ENCODE measurements at places on chromosomes 7 and 10.

DNA sequence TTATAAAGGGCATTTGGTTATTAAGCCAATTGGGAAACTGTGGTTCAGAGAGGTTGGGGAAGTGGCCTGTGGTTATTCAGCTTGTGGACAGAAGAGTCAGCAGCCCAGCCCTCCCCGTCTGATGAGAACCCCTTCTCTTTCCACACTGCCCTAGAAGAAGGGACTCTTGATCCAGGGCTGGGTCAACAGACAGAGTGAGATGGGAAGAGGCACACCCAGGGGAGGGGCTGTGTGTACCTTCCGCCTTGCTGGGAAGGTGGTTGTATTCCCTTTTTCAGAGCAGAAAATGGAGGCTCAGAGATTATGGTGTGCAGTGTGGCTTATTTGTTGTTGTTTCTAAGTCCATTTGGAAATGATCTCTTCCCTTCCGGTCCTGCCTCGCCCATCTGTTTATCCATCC lies 103.4 kb downstream of the GRK5 start:
- no peak for DNase-seq

DNA sequence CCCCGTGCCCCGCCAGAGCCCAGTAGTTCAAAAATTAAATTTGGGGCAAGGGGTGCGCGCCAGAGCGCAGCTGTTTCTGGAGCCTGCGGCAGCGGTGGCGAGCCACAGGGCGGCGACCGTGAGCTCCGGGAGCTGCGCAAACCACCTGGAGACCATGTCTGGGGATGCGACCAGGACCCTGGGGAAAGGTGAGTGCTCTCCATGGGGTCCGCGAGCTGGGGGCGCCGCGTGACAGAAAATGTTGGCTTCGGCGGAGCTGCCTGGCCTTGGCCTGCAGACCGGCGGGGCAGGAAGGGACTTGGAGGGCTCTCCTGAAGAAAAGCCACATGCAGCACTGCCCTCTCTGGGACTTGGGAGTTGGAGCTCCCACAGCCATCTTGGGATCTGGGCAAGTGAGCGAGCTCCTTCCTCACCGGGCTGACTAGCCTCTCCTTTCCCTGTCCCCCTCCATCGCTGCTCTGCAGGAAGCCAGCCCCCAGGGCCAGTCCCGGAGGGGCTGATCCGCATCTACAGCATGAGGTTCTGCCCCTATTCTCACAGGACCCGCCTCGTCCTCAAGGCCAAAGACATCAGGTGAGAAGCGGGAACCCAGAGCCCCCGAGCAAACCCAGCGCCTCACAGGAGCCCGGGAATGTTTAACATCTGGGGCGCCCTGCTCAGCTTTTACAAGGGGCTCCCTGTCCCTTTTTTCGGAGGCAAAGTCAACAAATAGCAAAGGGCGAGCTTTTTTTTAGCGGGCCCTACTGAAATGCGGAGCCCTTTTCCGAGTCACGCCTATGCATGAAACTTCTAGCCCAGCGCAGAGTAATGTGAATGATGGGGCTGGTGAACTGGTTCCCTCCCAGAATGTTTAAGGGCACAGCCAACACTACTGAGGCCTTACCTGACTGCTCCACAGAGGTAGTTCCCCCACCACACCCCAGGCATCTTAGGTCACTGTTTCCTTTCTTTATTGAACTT lies 6.1 kb downstream of the GSTO2 start:
- DNase-seq = no peak

DNA sequence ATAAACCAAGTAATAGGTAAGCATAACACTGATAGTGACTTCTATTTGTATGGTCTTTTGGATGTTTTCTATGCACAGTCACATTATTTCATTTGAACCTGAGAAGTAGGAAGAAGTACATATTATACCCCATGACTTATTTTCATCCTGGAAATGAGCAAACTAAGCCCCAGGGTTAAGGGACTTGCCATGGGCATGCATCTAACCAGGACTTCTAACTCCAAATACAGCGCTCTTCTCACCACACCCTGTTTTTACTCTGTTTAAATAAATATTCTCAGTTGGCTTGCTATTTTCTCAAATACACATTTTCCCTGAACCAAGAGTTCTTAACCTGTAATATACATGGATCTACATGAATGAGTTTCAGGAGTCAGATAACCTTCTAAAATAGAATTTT lies 16.3 kb downstream of the GNG11 start:
- DNase-seq = no peak

GRCh38 chr7:5605775-5606634 lies 175.5 kb downstream of the RNF216 start:
- DNase-seq = no peak

DNA sequence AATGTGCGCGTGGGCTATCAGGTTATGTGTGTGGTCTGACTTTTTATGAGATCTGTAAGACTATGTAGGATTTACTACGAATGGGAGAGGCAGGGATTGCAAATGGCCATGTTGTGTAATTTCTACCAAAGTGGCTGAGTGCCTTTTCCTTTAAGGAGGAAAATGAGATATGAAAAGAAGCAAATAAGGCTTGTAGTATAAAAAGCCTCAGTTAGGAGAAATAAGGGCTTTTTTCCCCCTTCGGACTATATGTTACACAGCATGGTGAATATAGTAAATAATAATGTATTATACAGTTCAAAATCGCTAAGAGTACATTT lies 447 bp upstream of the GPAM start:
- peak; percentile 50 for DNase-seq

DNA sequence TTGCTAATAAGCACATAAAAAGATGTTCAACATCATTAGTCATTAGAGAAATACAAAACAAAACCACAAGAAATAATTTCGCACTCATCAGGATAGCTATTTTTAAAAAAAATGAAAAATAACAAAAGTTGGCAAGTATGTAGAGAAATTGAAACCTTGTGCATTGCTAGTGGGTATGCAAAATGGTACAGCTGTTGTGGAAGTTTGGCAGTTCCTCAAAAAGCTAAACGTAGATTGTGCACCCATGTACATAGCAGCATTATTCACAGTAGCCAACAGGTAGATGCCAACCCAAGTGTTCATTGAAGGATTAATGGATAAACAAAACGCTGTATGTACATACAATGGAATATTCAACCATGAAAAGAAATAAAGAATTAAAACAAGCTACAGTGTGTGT lies 35.3 kb upstream of the STARD3NL start:
- no peak for DNase-seq

DNA sequence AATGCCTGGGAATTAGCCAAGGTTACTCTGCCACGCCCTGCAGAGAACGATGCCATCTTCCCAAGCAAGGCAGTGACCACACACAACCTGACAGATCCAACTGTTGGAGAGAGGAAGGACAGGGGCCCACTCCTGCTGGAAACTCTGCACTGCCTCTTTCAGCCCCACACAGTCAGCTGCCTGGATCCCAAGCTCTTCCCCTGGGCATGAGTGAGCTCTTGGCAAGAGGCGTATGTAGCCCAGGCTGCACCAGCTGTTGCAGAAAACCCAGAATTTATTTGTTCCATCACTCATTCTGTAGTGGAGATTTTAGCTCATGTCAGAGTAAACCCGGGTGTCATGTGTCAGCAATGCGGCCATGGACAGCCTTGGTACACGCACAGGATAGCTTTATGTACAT lies 135.1 kb upstream of the TRIM24 start:
- DNase-seq = no peak

- DNase-seq = no peak
Measured at GRCh38 chr10:51985336-51985735, 285.9 kb upstream of the CSTF2T start.

- no peak for DNase-seq
Measured at GRCh38 chr7:38169847-38170246, 8.2 kb upstream of the STARD3NL start.

- no peak for DNase-seq
Measured at GRCh38 chr7:33905389-33906032, at the start of gene BMPER. BMPER (plus strand) TSS chr7:33905539; CDS start chr7:33905614, 75 bp downstream.

GRCh38 chr7:47480576-47481538 lies 101.1 kb downstream of the TNS3 start:
- DNase-seq = no peak

GRCh38 chr7:105816266-105816843 lies 60.0 kb downstream of the ATXN7L1 start:
- DNase-seq = no peak

DNA sequence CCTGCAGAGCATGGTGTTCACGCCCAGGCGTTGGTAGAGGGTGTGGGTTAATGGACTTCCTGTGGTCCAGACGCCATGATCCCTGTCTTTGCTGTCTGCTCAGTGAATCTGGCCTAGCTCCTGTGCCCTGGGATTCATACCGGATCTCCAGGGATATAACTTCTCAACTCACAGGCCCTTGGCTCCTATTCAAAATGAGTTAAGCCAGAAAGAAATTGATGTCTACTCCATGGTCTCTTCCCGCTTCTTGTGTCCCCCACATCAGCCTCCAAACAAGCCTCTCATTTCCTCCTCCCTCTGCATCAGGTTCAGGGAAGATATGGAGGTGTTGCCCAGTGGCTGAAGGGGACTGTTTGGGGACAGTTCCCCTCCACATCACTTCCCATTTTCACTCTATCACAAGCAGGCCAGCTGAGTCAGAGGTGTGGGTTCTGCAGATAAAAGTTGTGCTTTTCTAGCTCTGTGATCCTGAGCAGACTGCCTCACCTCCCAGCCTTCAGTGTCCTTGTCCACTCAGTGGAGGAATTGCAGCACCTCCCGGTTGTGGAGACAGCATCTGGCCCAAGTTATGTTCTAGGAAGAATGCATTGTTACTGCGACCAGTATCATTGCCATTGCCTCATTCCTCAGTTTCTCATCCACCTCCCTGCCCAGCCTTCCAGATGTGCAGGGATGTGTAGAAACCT lies 22.5 kb downstream of the AKR1E2 start:
- DNase-seq = no peak

DNA sequence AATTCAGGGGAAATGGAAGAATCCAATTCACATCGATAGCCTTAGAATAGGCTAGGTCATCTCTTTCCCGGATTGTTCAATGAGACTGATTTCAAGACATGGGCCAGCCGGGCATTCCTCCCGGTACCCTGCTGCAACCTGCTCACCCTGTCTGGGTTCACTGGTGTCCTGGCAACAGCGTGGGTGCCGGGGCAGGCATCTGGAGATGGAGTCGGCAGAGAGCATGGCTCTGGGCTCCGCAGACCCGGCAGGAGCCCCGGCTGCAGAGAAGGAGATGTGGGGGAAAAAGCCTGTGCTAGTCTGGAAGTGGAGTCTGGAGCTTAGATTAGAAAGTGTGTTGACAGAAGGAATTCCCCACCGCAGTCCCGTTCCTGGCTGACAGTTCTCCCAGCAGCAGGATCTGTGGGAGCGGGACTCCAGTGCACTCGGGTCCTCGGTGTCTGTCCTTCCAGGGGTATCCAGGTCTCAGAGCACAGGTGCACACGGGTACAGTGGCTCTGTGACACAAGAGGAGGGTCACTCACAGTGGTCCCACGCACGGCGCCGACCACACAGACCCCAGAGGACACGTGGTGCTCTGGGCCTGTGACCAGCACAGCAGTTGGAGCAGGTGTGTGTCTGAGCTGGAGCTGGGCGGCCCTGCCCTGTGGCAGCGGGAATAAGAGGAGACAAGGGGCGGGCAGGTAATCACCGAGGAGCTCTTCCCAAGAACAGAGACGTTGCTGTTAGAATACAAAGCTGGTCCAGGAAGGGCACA lies 65.7 kb upstream of the PITRM1 start:
- no peak for DNase-seq

GRCh38 chr7:46363688-46364087 lies 442.6 kb upstream of the IGFBP3 start:
- no peak for DNase-seq

DNA sequence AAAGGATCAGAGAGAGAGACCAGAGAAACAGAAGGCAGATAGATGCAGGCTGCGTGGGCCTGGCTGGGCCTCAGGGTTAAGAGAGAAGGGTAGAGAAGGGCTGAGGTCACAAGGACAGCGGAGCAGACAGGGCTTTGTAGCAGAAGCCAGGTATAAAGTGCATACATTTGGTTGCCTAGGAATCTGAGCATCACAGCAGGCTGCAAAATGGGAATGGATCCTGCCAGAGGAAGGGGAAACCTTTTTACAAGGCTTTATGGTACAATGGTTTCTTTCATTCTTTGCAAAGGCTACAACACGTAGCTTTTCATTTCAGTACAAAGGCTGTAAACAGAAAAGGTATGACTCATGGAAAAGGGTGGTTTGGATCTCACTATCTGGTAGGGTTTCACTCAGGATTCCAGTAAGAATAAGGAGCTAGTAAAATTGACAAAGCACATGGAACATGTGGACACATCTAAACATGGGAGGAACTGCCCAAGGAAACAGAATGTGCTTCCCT lies 275.1 kb downstream of the DOCK4 start:
- no peak for DNase-seq

- no peak for DNase-seq
Measured at GRCh38 chr7:97317575-97317974, 200.1 kb downstream of the SDHAF3 start.

DNA sequence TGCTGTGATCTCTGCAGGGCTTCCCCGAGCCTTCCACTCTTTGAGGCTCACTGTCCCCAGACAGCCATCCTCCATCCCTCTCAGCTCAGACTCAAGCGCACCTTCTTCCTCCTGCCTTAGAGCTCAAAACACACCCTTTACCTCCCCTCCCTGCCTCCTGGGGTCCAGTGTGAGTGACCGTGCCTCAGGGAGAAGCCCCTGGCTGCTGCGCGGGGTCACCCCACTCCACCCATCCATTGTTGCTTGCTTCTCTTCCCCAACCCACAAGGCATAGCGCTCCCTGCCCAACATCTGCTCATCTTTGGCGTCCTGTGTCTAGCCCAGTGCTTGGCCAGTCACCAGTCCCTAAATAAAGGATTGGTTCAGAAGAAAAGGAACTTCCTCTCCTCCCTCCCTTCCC lies 170.3 kb downstream of the TCERG1L start:
- DNase-seq = no peak

Measured in cerebellar nuclear complex (tissue), 1 donor.